Skeletal muscle tissue (tissue), 5 donors: ENCODE measurements at places on chromosomes 16 and 17. TPM values are rescaled to one million over a fixed set of nuclear protein-coding genes. Genes with fewer than 3 reads are reported as not detected.

The SPATA22 gene
- total RNA-seq = 2.1 TPM

The CCL4L2 gene
- 1.6 TPM for total RNA-seq

The GHDC gene
- total RNA-seq = 7.3 TPM

The ERAL1 gene
- 19.3 TPM for total RNA-seq

The TBC1D3I gene
- total RNA-seq = under 0.01 TPM

The RPL27 gene
- total RNA-seq = 1,695 TPM

The TPPP3 gene
- 135 TPM for total RNA-seq

The MRPL45 gene
- total RNA-seq = 45.4 TPM

The SGCA gene
- 158 TPM for total RNA-seq

The TMEM114 gene
- total RNA-seq = not detected

The CLEC10A gene
- 1.6 TPM for total RNA-seq

The ARL5C gene
- under 0.01 TPM for total RNA-seq

The FBF1 gene
- total RNA-seq = 6.3 TPM

The HEATR9 gene
- total RNA-seq = not detected

The P3H4 gene
- total RNA-seq = 31.8 TPM

The NEUROD2 gene
- total RNA-seq = not detected

The MMP28 gene
- 4.2 TPM for total RNA-seq

The SCN4A gene
- total RNA-seq = 32.9 TPM

The TBL3 gene
- 18.8 TPM for total RNA-seq

The CFAP97D1 gene
- total RNA-seq = not detected

The KRT36 gene
- not detected for total RNA-seq

The KCNG4 gene
- total RNA-seq = not detected

The C17orf67 gene
- 1.0 TPM for total RNA-seq

The AOC3 gene
- total RNA-seq = 16.2 TPM

The CNTD1 gene
- total RNA-seq = 1.0 TPM

The BAHCC1 gene
- 8.4 TPM for total RNA-seq

The KRTAP4-9 gene
- not detected for total RNA-seq

The TBC1D3L gene
- total RNA-seq = 2.1 TPM

The HSD17B1 gene
- total RNA-seq = 1.6 TPM

The CCL17 gene
- total RNA-seq = not detected

The VASN gene
- total RNA-seq = 13.0 TPM

The REXO5 gene
- 5.2 TPM for total RNA-seq

The CDH1 gene
- 3.7 TPM for total RNA-seq
